ENCODE measurements at places on chromosomes 13 and 19.

DNA sequence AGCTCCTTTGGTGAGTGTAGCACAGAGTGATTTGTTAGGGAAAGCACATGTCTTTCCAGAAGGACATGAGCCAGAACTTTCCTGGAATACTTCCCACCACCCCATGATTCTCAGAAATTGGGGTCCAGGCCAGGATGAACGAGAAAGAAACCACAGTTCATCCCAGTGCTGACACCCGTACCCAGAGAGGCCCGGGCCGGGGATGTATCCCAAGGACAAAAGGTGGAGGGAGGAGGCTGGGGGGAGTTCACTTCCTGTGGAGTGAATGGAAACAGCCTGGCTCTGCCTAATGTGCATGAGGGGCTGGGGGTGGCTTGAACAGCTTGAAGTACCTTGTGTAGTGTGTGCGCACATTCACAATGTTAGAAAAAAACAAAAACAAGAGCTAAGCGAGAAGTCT lies 47.5 kb downstream of the CDADC1 start:
- no peak for DNase-seq

DNA sequence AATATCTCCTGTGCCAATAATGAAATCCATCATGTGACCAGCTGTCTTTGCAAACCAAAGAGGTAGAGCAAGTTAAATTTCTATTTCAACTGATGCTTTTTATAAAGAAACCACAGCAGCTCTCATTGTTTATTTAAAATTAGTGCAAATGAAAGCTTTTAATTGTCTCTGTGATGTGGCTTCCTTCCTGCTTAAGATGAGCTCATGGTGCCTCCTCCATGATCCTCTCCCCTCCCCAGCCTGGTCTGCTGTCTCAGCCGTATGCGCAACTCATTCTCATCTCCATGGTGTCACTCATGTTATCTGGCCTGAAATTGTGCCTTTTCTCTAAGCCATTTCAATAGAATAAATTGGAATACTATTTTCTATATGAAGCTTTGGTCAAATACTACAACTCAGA lies 270.6 kb downstream of the FGF14 start:
- no peak for DNase-seq

DNA sequence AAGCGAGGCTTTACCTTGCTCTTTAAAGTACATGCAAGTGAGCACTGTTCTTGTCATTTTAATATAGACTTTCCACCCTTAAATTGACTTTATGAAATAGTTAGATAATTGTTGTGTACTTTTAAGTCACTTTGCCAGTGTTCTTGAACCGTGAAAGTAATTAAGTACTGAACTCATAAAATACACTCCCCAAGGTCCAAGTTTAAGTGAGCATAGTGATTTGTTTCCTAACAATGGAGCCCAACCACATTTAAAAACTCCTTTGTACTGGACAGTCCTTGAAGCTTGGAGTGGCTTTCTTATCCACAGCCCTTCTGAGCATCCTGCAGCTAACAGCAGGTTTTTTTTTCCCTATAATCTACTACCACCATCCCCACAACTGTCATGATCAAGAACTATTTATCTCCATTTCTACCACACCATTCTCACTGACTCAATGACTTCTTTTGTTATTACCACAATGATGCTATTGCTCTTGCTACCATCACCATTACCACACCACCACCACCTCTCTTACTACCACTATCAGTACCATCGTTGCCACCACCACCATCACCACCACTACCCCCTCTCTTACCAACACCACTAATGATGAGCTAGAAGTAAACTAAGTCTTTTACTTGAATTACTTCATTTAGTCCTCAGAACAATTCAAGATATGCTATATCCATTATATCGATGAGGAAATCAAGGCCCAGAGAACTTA lies 452.6 kb downstream of the DIAPH3 start:
- no peak for DNase-seq

DNA sequence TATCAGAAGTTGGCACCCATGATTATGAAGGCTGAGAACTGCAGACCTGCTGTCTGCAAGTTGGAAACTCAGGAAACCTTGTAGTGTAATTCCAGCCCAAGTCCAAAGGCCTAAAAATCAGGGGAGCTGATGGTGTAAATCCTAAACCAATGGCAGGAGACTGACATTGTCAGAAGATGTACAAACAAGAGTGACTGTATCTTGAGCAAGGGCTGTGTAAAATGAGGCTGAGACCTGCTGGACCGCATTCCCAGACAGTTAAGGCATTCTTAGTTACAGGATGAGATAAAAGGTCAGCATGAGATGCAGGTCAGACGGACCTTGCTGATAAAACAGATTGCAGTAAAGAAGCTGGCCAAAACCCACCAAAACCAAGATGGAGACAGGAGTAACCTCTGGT lies 147.7 kb downstream of the COG6 start:
- no peak for DNase-seq

- DNase-seq, result peak; percentile 40
These were observed 53.9 kb upstream of the CEACAM21 start for GRCh38 chr19:41521931-41522555.

DNA sequence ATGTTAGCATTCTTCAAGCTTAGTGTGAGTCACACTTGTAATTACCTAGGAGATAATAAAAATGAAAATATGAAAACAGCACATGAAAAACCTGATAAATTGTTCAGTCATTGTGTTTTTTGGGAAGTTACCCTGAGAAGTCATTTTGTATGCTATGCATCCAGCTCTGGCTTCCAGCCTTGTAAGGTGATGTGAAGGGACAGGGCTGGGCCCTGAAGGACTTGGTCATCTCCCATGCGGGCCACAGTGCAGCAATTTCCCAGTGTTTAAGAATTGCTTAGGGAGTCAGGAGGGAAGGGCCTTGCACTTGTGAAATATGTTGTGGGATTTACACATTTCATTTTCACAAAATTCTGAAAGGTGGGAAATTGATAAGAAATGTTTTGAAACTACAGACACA lies 41.3 kb downstream of the ARHGEF7 start:
- DNase-seq, result no peak

DNA sequence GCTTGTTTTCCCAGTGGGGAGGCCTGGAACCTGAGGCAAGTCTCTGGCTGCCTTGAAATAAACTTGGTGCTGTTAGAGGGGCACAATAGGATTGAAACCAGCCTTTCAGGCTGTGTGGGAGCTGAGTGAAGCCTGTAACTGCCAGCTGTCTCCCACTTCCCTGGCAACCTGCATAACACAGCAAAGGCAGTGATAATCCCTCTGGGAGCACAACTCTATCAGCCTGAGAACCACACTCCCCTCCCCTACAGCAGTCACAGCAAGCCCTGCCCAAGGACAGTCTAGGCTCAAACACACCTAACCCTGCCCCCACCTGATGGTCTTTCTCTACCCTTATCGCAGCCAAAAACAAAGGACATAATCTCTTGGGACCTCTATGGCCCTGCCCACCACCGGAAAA lies 683.8 kb upstream of the ATXN8OS start:
- no peak for DNase-seq

GRCh38 chr19:54391589-54392061 lies 23.6 kb upstream of the TTYH1 start:
- DNase-seq, result no peak

GRCh38 chr13:20778311-20778710 lies 4.5 kb upstream of the EEF1AKMT1 start:
- no peak for DNase-seq

- no peak for DNase-seq
These were observed 4.0 kb downstream of the ERF start for GRCh38 chr19:42250666-42251531.

DNA sequence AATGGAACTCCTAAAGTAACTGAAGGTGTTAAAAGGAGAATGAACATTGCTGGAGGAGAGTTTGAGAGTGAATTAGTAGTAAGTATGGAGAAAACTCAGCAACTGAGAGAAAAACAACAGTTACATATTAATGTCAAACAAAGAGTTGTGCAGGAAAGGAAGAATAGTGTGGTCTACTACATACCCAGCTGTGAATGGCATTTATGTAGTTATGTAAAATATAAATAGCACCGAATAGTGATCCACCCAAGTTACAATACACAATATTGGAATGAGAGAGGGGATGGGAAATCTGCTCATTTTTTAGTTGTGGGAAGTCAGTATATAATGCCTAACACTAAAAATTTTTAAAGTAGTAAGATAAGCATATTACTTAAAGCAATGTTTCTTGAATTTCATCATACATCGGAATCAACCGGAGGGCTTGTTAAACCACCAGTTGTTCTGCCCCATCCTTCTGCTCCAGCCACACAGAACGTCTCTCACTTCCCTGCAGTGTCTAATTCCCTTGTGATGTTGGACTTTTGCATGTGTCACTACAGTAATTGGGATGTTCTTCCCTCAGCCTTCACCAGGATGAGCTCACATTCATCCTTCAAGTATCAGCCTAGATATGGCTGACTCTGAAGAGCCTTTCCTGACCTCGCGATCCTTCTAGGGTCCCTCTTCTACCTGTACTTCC lies 11.5 kb downstream of the CCDC70 start:
- DNase-seq, result no peak

- DNase-seq, result no peak
These were observed 7.1 kb upstream of the EML2 start for GRCh38 chr19:45646345-45646698.

- no peak for DNase-seq
These were observed 3.1 kb downstream of the A1BG start for GRCh38 chr19:58350001-58350861.

DNA sequence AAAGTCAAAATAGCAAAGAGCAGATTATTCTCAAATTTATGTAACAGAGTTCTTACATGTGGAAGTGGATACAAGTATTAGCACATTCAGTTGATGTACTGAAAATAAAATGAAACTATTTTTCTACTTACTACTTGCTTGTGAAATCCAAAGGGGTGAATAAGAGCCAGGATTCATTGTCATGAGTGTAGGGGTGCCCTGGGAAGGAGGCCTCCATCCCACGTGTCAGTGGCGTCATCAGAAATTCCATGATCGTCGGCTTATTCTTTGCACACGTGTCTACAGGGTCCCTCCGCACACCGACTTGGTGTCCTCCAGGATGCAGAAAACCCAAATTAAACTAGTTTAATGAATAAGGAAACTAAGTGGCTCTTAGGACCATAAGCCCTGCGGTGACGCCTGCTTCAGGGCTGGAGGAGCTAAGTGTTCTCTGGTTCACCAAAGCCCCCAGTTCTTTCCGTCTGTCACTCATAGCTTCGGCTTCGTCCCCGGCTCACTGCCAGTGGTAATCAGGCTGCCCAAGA lies 55.5 kb downstream of the IRS2 start:
- DNase-seq, result no peak

DNA sequence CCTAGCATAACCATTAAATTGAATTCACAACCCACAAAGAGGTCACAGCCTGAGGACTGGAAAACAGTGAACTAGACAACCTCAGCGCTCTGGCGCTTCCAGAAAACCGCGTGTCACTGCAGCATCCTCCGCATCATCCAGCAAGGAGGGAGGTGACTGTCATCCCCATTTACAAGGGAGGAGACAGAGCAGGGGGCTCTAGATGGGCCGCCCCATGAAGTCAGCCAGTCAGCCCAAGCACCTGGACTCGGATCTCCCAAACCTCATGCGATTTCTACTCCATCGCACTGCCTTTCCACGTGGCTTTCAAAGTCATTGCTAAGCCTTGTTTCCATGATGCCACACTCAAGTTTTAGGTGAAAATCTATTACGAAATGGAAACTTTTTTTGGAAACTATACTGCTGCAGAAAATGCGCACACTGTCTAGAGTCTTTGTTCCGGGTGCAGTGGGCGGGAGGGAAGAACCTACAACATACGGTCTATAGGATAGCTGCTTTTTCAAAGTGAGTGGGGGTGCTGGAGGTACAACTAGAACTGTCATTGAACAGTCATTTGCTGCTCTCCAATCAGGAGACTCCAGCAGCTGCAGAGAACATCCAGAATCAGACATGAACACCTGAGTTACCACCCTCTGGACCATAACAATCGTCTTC lies 2.8 kb downstream of the AP3D1 start:
- peak; percentile 21 for DNase-seq

GRCh38 chr13:47548294-47548840 lies 452.7 kb downstream of the SUCLA2 start:
- DNase-seq, result no peak

DNA sequence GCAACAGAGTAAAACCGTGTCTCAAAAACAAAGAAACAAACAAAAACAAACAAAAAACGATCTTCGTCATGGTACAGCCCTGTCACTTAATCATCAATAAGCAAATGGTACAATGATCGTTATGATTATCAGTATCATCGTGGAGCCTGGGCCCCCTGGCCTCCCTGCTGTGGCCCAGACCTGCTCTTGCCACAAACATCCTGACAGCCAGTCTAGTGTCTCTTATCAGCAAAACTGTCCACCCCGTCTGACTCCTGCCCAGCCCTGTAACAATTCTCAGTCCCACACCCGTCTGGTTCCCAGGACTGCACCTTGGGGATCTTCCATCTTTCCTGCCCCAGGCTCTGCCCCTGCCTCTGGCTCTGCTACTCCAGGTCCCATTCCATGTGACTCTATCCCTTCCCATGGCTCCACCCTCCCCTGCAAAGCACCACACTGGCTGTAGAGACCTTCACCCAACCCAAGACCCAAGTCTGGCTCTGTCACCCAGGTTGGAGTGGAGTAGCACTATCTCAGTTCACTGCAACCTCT lies 5.7 kb downstream of the ZNF653 start:
- DNase-seq, result no peak

- no peak for DNase-seq
These were observed 6.3 kb downstream of the PNKP start for GRCh38 chr19:49861107-49861506.

DNA sequence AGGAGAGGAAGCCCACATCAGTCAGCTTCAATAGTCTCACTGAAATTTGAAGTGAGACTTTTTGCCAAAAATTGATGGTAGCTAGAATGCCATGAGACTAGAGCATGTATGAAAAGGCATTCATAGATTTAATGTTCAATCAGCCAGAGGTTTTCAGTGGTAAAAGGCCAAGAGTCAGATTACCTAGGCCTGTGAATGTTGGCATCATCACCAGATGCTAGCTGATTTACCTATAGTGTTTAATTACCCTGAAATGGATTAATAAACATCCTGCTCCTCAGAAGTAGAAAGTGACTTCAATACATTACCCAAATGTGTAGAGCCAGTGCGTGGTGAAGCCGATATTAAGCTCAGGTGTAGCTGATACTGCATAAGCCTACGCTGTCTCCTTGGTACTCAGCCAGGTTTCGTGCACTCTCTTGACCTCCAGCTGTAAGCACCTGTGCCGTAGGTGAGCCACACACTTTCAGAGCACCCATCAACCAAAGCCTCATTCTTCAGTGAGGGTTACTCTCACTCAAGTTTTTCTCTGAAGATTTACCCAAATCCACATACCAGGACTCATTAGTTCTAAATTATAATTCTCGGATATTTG lies 1140.3 kb upstream of the SLC10A2 start:
- no peak for DNase-seq

DNA sequence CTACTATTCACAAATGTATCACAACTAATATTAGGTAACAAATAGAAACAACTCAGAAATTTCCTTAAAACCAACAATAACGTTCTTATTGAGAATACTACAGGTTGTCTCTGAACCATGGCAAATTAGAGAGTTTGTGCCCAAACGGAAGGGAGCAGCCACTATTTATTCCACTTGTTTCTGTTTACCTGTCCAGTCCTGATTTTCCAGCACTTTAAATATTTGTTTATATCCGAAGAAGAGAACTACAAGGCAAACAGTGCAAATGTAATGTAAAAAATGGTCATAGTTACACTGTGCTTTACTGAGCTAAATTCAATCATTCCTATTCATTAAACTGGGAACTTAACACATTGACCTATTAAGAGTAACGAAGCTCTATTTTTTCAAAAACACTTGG lies 9.2 kb downstream of the SUCLA2 start:
- DNase-seq, result no peak

- no peak for DNase-seq
These were observed 12.2 kb downstream of the TMEM160 start for GRCh38 chr19:47036097-47036651.

Measured in CD4-positive, alpha-beta memory T cell (primary cell).